ENCODE measurements at places on chromosomes 1 and 21.

GRCh38 chr1:72635719-72636118 is 353.4 kb upstream of the NEGR1 start:
- DNase-seq = no peak

- DNase-seq = no peak
Observed at GRCh38 chr1:36166938-36167905, 11.3 kb downstream of the MAP7D1 start.

DNA sequence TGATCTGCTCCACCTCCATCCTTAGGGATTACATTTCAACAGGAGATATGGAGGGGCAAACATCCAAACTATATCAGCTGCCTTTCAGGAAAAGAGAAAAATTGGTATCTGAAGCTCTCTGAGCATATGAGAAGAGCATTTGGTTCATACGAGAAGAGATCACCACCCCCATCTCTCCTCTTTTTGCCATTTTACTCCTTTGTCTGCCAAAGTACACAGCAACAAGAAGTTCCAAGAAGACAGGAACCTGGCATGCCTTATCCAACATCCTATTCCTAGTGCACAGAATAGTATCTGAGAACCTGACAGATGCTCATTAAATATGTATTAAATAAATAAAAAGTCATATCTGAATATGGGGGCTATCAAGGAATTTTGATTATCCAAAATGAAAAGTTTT is 142.5 kb upstream of the PKN2 start:
- no peak for DNase-seq

DNA sequence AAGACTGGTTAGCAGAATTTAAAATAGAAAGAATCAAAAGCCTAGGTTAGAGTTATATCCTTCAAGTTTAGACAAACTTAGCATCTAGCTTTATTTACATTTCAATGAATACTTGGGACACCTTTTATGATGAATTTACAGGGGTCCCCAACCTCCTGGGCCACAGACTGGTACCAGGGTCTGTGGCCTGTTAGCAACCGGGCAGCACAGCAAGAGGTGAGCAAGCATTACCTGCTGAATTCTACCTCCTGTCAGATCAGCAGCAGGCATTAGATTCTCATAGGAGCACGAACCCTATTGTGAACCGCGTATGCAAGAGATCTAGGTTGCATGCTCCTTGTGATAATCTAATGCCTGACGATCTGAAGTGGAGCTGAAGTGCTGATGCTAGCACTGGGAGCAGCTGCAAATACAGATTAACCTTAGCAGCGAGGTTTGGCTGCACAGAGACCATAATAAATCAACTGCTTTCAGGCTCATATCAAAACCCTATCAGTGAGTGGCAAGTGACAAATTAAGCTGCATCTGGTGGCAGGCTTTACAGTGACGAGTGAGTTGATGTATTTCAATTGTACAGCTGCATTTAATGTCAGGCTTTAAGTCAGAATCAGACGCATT is 82.0 kb downstream of the UCHL5 start:
- no peak for DNase-seq

GRCh38 chr1:235867903-235868469 is 1.3 kb upstream of the LYST start:
- no peak for DNase-seq

DNA sequence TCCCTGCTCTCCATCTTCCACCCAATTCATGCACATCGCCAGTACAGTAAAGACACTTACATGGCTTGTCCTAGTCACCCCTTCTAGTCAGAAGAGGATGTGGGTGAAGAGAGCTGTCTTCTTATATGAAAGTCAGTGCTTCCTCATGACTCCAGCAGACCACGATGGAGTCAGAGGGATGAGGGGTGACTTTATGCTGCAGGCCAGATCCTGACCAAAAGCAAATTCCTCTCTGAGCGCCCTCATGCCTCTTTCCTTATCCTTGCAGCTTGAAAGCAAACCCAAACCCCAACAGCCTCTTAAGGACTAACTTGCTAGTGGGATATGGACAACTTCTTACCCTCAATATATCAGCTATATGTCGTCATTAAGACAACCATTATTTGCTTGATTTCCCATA is 348.2 kb upstream of the DUSP10 start:
- no peak for DNase-seq

GRCh38 chr1:234610061-234610665 is at the start of gene IRF2BP2:
TSS of gene IRF2BP2 (minus strand) at chr1:234610178. CDS start at chr1:234609494, 684 bp downstream.
- DNase-seq = peak; percentile 76

DNA sequence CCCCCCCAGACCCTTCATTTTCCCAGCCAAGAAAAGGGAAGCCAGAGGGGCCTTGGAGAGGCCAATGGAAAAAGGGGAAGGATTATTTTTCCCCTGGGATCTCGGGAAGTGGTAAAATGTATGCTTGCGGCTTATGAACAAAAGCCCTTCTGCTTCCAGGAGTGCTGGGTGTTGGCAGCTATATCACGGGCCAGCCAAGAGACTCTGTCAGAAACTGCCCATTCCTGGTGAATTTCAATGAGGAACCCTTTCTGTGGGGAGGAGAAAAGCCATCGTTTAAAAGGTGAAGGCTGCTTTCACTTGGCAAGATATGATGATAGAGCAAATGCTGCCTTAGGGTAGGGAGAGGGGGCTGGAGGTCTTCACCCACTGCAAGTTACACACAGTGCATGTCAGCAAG is 69.7 kb upstream of the ZC3H12A start:
- no peak for DNase-seq

DNA sequence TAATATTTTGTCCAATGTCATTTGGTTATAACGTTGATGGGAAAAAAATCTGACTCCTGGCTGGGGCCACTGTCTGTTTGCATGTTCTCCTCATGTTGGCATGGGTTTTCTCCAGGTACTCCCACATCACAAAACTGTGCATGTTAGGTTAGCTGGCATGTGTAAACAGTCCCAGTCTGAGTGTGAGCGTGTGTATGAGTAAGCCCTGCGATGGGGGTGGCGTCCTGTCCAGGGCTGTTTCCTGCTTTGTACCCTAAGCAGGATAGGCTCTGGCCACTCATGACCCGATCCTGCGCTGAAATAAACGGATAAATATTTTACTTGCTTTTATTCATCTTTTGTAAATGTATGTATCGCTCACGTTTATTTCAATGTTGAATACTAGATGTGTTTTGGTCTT is 13.5 kb downstream of the EFCAB14 start:
- DNase-seq = no peak

DNA sequence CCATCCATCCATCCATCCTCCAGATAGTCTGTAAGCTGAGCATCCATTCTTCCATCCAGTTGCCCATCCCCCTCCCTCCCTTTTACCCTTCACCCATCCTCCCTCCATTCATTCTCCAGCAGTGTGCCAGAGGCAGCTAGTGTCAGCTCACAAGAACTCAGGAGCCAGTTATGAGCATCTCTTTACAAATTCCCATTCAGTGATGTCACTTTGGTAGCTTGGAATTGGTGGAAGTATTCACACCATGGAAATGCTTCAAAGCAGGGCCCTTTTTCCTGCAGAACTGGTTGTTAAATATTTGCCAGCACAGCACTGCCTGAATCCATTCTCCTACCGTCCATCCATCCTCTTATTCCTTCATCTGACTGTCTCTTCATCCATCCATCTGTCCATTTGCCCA is 72.5 kb downstream of the ARHGEF10L start:
- no peak for DNase-seq

DNA sequence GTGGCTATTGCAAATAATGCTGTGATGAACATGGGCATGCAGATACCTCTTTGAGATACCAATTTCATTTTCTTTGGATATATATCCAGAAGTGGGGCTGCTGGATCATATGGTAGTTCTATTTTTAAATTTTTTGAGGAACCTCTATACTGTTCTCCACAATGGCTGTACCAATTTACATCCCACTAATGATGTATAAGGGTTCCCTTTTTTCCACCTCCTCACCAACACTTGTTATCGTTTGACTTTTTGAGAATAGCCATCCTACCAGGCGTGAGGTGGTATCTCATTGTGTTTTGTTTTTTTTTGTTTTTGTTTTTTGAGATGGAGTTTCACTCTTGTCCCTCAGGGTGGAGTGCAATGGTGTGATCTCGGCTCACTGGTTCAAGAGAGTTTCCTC is 6.6 kb upstream of the NUCKS1 start:
- no peak for DNase-seq

- no peak for DNase-seq
Observed at GRCh38 chr1:96116731-96117130, 604.9 kb upstream of the PTBP2 start.

- no peak for DNase-seq
Observed at GRCh38 chr1:11961230-11961629, 19.0 kb upstream of the MFN2 start.

DNA sequence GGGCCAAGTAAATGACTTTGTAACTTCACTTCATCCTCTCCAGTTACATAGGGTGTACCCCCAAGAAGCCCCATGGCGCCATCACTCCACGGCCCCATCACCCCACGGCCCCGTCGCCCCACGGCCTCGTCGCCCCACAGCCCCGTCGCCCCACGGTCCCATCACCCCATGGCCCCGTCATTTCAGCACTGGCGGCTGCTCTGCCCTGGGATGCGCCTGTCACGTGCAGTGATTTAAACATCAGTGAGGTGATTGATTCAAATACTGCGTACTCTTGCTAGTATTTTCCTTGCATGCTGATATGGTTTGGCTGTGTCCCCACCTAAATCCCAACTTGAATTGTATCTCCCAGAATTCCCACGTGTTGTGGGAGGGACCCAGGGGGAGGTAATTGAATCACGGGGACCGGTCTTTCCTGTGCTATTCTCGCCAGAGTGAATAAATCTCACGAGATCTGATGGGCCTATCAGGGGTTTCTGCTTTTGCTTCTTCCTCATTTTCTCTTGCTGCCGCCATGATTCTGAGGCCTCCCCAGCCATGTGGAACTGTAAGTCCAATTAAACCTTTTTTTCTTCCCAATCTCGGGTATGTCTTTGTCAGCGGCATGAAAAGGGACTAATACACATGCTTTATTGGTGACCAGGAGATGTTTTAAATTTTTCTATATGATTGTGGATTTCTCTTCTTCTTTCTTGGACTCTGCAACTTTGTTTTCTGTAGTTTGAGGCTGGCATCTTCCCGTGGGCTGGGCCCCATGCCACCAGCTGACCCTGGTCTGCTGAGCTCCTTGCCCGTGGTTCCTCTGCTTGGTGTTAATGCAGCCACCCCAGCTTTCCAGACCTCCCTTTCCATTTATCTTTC is 50.1 kb upstream of the PCBP3 start:
- no peak for DNase-seq

DNA sequence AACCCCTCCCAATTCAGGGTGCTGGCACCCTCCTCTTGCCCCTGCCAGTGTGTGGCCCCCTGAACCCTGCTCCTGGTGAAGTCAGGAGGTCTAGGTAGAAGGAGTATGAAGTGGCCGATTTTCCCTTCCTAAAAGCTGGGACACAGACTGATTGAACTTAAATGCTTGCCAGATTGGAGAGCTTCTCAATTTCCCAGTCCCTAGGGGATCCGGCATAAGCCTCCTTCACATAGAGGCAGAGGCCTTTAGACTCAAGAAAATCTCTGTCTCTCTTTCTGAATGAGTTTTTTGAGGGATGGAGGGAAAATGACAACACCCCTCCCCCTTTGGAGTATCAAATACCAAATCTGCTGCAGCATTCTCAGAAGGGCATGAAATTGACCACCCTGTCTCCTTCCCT is 51.5 kb downstream of the SYT2 start:
- no peak for DNase-seq

GRCh38 chr1:159580340-159580739 is 7.3 kb upstream of the APCS start:
- no peak for DNase-seq

Data from activated T-helper 1 cell treated with anti-CD3 and anti-CD28 coated beads, Interleukin-2, amount 50 U/mL, for 16 hours (primary cell).